Stimulated activated CD8-positive, alpha-beta memory T cell treated with anti-CD3 and anti-CD28 coated beads, Interleukin-4, amount 100 ng/mL, for 4 hours (primary cell): ENCODE measurements at places on chromosomes 3 and 15.

DNA sequence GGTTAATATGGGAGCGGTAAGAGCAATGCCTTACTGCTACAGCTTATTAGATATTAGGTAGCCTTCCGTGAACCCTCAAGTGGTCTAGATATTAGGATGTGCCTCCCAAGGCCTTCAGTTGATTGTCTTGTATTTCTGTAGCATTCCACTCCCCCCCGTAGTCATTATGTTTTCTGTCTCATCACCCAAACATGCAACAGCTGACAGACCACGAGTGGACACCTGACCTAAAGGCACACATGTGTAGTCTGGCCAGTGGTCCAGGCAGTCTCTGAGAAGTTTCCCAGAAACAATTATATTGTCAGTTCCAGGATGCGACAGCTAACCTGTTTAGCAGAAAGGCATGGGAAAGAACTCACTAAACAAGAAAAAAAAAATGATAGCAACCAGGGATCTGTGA, 1000.9 kb downstream of the AGBL1 start:
- DNase-seq = no peak

GRCh38 chr3:185272033-185272432, 18.2 kb upstream of the EHHADH start:
- no peak for DNase-seq

- no peak for DNase-seq
Observed at GRCh38 chr15:38088971-38089370, 154.5 kb downstream of the TMCO5A start.

GRCh38 chr3:14482271-14482721, 57.8 kb downstream of the GRIP2 start:
- no peak for DNase-seq

GRCh38 chr15:60683156-60683555, 204.2 kb upstream of the ICE2 start:
- DNase-seq = no peak

DNA sequence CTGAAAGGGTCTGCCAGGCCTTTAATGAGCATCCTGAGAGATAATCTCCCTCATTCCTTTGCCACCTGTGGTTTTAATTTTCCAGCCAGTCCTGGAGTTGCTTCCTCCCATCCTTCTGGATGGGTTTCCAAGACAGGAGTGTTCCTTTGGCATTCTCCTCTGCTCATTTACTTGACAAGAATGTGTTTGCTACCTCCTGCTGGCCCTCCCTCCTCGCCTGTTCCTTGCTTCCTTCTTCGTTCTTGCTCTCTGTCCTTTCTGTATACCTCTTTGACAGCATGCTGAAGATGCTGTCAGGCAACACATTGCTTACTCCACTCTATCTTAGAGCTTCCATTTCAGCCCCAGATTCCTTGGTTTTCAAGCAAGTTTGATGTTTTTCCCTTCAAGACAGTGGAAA, 46.0 kb downstream of the ERC2 start:
- no peak for DNase-seq

- DNase-seq = no peak
Observed at GRCh38 chr15:51756482-51756881, 5.1 kb downstream of the TMOD2 start.

- DNase-seq = no peak
Observed at GRCh38 chr15:81275711-81276392, 48.1 kb downstream of the STARD5 start.

DNA sequence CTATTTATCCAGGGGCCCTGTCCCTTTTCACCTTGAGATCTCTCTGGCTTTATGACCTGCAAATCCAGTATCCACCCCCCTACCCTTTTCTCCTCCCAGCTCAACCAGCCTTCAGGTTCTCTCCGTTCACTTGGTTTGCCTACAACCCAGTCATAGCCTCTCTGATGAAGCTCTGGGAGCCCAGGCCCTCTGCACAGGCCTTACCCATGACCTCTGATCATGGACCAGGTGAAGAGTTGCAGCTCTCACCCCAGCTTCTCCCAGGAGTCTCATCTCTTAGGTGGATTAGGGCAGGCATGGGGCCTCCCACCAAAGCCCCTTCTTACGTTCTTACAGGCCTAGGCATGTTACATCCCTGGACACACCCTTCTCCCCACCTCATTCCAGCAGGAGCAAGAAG, 59.8 kb downstream of the EXOG start:
- DNase-seq = no peak

GRCh38 chr3:13242364-13242737, 169.1 kb upstream of the IQSEC1 start:
- DNase-seq = no peak

DNA sequence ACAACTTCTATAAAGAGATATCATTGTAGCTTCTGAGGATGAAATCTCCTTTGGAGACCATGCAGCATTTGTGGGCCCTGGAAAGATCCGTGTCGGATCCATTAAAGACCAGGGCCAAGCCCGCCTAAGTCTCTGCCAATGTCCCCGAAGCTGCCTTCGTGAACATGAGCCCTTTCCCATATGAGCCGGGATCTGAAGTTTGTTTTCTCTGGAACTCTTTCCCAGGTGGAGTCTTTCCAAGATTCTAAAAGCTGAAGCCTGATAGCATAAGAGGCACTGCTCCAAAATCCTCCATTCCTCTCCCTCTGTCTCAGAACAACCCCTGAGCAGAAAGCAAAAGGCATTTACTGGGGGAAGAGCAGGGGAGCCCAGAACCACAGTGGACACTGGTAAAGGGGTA, 274.6 kb downstream of the NTRK3 start:
- DNase-seq = no peak

GRCh38 chr3:96719921-96720320, 94.5 kb upstream of the EPHA6 start:
- no peak for DNase-seq

DNA sequence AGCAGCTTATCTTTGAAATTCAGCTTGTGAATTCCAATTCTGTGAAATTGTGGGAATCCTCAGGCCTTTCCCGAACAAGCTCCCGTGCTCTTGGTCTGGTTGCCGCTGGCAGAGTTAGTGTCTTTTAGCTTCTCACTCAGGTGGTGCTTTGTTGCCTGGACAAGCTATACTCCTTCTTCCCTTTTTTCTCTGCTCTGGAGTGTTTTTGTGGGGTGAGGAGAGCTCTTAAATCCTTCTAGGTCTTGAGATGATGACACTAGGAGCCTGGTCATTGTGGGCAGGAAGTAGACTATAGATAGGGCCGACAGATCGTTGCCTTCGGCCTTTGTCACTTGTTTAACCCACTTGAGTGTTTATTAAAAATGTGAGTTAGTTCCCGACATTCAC, 93.8 kb downstream of the SLCO3A1 start:
- no peak for DNase-seq

DNA sequence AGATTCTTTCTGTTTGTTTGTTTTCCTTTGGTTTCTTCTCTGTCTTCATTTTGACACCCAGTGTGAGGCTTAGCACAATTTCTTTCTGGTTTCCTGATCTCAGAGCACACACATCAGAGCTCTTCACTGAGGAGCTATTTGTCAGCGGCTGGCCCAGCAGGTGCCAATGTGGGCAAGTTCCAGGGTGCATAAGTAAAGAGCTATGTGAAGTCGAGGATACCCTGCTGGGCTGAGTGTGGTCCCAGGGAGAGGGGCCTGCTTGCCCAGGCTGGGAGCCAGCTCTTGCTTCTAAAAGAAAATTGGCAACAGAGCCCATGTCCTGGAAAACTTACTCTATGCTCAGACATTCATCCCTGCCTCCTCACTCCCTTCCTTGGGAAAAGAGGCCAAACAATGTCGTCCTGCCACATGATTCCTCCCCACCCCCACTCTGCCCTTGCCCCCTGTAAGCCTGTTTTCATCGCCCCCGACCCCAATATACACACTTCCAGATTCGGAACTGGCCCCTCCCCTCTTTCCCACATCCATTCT, 101.2 kb downstream of the ST8SIA2 start:
- no peak for DNase-seq

GRCh38 chr15:31586841-31587240, 260.2 kb downstream of the KLF13 start:
- no peak for DNase-seq

DNA sequence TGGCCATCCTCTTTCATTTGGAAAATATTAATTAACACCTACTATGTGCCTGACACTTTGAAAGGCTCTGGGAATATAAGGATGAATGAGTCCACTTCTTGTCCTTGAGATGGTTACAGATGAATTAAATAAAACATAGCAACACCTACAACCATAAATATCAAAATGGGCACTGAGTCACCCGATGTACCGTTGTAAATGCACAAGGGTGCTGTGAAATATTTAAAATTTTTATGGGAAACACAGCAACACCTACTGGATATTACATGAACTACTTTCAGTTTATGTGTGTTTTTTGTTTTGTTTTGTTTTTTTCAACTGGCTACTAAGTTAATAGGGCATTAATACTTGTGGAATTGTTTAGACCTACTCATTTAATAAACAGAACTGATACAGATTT, 239.0 kb upstream of the NAALADL2 start:
- no peak for DNase-seq

DNA sequence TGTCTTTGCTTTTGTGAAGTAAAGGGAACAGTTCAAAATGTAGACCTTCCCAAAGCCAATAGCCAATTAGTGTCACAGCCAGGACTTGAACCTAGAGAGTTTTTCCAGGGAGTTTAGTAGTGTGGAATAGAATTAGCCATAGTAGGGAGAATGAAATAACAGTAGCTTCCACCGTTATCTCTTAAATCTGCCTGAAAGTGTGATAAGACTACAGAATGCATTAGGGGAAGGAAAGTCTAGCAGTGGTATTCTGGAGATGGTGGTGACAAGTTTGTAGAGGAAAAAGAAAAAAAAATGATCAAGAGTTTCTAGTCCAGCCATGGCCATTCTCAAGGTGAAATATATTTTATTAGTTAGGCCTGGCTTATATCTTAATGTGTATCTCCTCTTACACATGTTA, 13.8 kb downstream of the ATP11B start:
- DNase-seq = no peak

DNA sequence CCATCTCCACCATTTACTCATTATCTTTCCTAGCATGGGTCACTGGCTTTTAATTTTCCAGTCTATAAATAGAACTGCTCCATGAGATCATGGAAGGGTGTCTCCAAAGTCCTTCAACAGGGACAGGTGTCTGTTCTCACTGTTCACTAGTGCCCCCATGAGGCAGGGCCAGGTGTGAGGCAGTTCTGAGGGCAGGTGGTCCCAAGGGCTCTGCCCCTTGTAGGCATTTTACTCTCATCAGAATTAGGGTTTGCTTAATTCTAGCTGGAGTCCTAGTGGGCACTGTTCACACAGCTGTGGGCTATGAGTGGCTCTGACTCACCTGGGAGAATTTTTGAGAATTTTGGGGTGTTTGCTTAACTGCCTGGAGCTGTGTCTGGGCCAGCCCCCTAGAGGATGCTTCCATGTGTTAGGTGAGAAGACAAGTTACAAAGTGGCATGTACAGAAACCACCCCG, 248.0 kb upstream of the LYSMD4 start:
- DNase-seq = no peak

DNA sequence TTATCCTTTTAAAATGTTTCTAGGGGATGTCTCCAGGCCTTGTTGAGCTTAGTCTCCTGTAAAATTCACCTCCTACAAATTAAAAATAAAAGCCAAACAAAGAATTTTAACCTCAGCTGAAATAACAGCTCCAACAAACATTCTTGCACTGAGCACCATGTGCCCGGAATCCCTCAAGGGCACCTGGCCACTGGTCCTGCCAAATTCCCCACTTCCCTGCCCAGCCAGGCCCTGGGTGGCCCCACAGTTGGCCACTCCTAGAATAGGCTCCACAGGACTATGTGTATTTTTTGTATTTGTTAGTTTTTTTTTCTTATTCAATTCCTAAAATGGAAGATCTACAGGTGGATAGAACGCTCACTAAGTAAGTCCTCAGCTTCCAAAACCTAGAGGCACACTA, 33.1 kb upstream of the PLA2G4E start:
- DNase-seq = no peak

- DNase-seq = no peak
Observed at GRCh38 chr3:39221141-39221530, 28.7 kb upstream of the XIRP1 start.

DNA sequence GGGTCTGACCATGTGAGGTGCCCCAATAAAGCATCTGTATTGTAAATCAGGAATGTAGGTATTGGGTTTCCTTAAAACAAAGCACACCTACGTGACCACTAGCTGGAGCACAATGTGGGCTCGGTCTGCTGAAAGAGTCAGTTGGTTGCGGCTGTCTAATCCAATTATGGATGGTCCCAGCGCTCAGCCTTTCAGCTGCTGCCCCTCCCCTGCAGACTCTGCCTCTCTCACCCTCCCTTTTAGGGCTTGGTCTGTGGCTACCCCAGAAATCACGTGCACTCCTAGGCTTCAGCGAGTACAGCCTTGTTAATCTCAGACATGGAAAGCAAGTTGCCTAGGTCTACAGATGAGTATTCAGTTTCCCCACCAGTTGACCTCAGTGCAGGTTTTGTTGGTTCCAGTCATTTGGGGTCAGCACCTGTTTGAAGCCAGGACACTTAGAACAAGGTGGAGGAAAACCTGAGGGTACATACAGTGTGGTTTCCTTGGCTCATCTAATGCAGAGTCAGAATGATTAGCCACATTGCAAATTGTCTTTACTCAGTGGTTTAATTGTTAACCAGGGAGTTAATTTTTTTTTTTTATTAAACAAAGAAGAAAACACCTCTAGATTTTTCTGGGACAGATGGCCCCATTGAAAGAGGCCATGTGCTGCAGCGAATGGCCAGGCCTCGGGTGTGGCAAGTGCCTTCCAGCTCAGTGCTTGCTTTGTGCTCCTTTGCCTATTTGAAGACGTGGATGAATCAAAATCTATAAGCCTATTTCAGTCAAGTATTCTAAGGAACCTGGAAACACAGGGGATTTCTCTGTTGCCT, 137.7 kb downstream of the IGF1R start:
- DNase-seq = no peak

- no peak for DNase-seq
Observed at GRCh38 chr3:152192936-152193672, 75.6 kb upstream of the MBNL1 start.

DNA sequence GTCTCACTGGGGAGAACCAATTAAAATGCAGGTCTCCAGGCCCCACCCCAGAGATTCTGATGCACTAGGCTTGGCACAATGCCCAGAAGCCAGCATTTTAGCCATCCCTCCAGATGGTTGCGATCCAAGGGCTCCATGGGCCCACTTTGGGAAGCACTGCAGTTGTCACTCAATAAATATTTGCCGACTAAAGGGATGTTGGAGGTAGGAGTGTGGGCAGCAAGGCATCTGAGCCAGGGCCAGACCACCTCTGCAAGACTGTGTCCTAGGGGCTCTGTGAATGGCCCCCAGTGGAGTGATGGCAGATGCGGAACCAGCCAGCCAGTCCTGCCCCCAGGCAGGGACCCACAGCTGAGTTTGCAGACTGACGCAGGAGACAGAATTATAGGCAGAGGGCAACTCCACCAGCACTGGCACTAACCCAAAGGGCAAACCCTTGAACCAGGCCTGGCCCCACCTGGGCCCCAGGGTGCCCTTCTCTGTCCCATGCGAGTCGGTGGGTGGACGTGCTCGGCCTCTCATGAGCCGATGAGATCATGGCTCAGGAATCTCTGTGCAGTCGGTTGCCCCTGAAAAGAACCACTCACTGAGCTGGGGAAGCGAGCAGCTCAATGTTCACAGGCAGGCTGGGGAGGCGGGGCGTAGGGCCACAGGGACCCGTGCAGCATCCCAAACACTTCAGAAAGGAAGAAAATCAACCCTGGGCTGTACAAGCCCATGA, 49.7 kb downstream of the SEMA5B start:
- no peak for DNase-seq
